NAMALWA (cell line): ENCODE measurements at places on chromosomes 11 and 22.

GRCh38 chr11:97732011-97732632 is 1288.6 kb upstream of the CNTN5 start:
- no peak for DNase-seq

DNA sequence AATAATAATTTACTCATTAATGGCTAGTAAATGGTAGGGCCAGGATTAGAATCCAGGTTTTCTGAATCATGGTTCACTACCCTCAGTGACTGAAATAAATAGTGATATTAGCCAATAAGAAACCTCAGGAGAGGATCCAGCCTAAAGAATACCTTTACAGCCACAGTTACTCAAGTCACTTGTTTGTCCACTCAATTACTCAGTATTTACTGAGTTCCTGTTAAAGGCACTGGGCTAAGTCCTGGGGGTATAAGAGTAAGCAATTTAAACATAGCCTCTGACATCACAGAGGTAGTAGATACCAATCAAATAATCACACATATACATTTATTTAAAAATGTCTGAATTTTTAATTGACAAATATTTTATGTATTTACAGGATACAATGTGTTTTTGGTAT is 56.8 kb upstream of the GAB2 start:
- no peak for DNase-seq

DNA sequence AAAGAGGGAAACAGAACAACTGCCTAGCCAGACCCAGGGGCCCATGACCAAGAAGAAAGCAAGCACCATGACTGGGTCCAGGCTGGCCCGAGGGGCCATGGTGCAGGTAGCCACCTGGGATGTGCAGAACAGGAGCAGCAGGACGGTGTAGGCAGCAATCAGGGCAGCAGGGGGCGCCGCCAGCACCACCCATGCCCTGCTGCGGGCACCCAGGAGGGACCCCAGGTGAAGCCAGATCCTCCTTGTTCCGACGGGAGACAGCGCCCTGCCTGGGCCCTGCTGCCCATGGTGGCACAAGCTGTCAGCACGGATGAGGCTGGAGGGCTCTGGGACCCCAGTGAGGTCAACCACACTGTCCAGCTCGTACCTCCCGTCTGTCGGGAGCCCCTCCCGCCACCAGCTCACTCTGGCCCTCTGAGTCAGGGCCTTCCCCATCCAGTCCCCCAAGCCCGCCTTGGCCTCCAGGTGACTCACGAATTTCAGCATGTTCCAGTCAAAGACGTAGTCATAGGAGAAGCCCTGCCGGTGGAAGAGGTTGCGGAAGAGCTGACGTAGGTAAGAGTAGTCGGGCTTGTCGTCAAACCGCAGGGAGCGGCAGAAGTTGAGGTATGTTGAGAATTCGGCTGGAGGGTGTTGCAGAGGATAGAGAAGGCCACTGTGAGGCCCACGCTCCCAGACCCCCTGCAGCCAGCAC is 18.8 kb downstream of the CSNK1E start:
- DNase-seq, result peak; percentile 30

DNA sequence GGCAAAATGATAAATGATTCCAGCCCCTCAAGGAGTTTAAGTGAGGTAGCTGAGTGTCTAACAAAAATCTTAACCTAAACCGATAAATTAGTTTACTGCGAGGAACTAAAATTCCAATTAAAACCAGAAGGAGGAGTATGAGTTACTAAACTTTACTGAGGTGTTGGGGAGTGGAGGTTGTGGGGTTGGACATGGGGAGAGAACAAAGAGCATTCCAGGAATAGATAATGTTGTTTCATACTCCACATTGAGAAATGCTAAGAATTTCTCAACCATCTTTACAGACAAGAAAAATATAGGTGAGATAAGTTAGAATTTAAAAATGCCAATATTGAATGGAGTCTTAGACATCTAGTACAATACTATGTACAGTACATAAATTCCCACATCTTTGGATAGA is 488.6 kb downstream of the METTL15 start:
- DNase-seq, result no peak

DNA sequence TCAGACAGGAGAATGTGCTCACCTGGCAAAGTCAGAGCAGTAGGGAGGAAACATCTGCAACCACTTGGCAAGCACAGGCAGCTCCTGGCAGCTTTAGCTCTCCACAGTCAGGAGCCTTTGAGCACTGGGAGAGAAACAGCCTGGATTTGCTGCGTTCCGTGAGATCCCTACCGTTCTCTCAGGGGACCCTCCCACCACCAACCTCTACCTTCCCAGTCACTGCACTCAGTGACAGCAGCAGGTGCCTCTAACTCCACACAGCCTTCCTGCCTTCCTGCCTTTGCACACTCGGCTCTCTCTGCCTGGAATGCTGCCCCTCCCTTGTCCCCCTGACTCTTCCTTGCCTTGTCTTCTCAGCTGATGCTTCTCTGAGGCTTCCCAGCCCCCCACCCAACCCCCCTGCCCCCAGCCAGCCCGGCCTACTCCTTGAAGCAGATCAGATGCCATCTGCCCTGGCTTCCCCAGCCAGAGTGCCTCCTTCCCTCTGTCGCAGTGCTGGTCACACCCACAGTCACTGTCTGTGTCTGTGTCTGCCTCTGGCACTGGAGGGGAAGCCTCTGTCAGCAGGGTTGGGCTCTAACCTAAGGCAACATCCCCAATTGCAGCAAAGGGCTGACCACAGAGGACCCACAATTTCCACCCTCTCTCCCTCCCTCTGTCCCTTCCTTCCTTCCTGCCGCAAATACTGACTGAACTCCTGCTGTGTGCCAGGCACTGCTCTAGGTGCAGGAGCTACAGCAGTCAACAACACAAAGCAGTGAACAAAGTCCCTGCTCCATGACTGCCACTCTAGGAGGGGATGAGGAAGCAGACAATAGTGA is 14.9 kb upstream of the TSKU start:
- DNase-seq, result no peak

DNA sequence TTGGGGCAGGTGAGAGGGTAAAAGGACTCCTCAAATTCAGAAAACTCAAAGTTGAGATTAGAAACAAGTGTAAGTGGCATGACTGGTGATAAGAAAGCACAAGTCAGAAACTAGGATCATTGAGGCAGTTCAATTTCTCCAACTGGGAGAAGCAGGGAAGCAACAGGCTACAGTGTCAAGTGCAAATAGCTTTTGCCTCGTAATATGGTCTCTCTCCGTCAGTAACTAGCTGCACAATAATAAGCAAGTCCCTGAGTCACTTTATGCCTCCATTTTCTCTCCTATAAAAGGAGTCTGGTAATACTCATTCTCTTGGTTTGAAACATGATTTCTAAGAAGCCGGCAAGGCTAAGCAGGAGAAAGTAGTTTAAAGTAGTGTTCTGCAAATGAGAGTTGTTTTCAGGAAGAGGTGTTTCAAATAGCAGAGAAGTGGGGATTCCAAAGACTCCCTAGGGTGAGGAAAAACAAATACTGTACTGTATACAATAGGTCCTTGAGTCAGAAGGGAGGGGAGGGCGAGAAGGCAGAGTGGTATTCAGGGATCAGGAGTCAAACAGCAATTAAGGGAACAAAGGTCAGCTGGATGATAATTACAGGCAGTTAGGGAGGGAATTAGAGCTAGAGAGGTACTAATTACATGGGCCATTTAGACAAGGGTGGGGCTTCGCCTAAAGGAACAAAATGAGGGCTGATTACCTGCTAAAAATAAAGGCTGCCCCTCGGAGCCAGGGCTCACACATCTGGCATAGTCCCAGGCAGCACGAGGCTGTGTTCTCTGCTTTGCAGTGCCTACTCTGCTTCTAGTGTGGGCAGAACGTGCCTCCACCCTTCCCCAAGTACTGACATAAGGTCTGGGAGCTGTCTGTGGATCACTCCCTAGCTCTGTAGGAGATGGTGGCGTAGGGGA is 96.0 kb upstream of the BDNF start:
- DNase-seq, result no peak

DNA sequence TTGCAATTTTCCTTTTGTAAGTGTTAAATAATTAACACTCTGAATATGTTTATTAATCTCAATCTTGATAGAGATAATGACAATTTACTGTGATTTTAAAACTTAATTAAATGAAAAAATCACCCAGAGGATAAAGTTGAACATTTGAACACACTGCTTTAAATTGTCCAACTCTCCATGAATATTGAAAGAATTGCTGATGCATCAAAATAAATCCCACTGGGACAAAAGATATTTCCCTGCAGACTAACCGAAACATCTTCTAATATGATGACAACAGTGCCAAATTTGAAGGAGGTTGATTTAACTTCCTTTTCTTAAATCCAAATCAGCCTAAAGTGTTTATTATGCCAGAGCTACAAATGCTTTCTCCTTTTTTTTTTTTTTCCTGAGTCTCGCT is 47.6 kb downstream of the F2 start:
- no peak for DNase-seq

DNA sequence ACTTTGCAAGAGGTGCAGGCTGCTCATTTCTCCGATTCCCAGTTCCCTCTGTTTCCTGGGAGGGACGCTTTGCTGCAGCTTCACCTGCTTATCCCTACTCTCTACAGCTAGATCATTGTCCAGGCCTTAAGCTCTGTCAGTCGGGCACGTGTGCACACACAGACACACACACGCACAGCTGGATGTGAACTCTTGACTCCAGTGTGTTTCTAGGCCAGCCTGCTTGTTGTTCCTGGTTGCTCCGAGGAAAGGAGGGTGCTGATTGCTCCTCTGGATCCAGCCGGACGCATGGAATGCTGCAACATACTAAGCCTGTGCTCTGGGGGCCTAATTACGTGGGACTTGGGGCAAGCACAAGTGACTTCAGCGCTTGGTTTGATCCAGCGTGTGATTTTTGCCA is 19.7 kb downstream of the ZNRF3 start:
- no peak for DNase-seq

DNA sequence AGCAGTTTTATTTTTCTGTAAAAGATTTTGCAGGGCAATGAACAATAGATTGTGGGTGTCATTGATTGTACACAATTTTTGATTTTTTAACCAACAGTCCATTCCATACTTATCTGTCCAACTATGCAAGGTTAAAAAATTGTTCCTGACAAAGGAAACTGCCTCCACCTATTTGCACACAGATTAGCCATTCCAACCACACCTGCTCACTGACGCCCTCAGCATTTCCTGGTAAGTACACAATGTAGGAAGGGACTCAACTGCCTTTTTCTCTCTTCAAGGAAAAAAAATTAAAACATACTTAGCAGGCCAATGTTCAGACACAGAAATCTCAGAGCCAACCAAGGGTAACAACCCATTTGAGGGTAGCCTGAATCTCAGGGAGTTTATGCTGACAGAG is 4.3 kb upstream of the FUT4 start:
- no peak for DNase-seq

DNA sequence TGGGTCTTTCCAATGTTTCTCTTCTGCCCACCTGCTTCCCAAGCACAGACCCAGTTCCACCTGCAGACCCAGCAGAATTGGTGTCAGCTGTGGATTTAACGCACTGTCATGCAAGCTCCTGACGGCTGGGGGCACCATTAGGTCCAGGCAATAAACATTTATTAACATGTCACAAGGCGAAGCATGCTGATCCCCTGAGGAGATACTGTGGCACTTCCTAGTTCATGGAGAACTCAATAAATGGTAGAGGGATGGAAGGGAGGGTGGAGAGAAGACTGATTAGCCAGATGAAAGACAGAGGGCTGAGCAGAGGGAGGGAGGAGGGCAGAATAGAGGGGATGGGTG is 68.3 kb upstream of the TSPAN18 start:
- no peak for DNase-seq

DNA sequence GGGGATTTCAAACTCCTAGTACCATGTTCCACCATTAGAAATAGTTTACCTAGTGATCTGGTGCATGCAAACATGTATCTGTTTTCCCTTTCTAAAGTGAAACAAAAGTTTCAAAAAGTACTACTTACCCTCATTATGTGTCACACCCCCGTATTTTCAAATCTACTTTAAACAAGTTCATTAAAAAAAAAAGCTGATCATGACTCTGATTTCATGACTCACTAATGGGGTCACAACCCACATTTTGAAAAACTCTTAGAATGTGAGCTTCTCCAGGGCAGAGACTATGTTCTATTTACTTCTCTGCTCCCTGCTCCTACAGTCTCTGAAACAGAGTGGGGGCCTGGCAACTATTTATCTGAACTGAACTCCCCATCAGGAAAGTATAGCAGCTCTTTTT is 18.2 kb downstream of the CHRM1 start:
- DNase-seq, result no peak

GRCh38 chr22:36343720-36344105 is 44.1 kb downstream of the MYH9 start:
- no peak for DNase-seq

- peak; percentile 35 for DNase-seq
These were observed 1.0 kb downstream of the SFI1 start for GRCh38 chr22:31497148-31497938.

DNA sequence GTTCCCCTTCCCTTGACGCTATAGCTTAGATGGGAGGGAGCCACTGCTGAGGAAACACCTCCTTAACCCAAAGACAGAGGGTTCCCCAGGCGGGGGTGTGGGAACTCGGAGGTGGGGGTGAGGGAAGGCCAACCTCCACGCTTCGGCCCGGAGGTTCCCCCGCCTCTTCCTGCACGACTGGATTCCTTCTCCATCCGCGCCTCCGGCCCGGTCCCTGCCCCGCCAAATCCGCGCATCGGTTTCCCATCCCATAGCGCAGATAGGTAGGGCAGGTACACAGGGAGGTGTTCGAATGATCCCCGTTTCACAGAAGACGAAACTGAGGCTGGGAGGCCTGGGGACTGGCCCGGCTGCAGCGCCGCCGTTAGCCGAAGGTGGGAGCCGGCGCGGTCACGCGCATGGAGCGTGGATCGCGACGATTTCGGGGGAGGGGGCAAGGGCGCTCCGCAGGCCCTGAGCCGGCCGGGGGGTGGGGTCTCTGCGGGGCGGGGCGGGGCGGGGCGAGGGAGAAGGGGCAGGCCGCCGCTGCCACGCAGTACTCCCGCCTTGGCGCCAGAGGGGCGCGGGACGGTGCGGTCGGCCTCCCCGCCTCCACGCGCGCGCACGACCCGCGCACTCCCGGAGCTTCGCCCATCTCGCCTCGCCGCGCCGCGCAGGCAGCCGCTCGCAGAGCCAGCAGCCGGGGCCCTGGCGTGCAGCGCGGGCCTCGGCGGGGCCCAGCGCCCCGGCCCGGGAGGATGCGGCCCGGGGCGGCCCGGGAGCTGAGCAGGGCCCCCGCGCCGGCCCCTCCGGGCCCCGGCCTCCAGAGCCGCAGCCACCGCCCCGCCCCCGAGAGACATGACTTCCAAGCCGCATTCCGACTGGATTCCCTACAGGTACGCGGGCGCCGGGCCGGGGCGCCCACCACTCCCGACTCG is at the start of gene TUB:
Gene TUB, plus strand, starts transcription at position 538 of the 917 bp plus-strand sequence. Its CDS starts 300 bp downstream, at position 838.
- DNase-seq, result no peak

DNA sequence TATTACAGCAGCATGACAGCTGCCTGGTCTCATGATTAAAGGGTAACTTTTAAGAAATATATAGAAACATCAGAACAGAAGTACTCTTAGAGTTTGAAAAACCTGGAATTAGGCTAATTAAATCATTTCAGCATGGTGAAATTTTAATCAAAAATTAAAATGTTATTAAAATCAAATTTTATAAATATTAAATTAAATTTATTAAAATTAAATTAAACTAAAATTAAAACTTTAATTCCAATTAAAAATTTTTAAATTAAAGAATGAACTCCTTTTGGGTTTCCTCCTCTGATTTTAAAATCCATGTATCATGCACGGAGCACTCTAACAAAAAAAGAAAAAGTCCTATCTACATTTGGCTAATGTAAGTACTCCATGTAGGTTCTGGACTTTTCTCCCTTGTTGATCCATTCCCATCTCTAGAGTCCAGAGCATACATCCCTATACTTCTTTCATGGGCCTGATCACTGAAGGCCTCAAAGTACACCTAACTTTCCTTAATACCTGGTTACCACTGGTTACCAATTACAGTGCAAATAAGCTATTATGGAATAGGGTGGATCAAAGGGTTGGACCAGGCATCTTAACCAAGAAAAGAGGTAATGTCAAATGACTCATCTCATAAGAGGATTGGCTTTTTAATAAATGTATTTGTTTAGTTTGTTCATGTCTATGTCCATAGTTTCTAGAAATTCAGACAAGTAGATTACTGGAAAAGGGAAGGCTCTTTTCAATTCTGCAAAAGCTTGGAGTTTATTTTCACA is 48.4 kb upstream of the MUC15 start:
- no peak for DNase-seq
